ENCODE measurements at places on chromosomes 13 and 19. TPM values are rescaled to one million over a fixed set of nuclear protein-coding genes. Genes with fewer than 3 reads are reported as not detected.

ZNF471 gene
- total RNA-seq, result 18.7 TPM

UBXN6 gene
- 47.9 TPM for total RNA-seq

OR7D2 gene
- not detected for total RNA-seq

CPAMD8 gene
- total RNA-seq, result 15.4 TPM

PRRG2 gene
- 0.29 TPM for total RNA-seq

MBD3L2 gene
- total RNA-seq, result 1.5 TPM
